ENCODE measurements at places on chromosomes 2 and 18. TPM values are rescaled to one million over a fixed set of nuclear protein-coding genes. Genes with fewer than 3 reads are reported as not detected.
A peak's percentile ranks its signal among the peaks of the same experiment; 100 is the strongest.

DNA sequence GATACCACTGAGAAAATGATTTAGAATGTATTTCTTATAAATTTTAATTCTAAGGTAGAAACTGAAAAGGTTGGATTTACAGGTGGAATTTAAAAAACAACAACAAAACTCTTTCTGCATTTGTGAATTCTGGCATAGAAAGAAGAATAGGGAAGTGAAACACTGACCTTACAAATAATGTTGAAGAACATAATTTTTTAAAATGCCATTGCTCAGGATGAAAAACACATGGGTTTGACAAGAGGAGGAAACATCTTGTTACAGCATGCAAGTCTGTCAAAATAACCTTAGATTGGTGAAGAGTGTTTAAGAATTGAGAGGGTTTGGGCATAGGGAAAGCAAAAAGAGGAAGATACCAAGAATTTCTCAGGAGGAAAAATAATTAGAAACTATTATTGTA, 184.3 kb downstream of the UBE2E3 start:
- no peak for DNase-seq

DNA sequence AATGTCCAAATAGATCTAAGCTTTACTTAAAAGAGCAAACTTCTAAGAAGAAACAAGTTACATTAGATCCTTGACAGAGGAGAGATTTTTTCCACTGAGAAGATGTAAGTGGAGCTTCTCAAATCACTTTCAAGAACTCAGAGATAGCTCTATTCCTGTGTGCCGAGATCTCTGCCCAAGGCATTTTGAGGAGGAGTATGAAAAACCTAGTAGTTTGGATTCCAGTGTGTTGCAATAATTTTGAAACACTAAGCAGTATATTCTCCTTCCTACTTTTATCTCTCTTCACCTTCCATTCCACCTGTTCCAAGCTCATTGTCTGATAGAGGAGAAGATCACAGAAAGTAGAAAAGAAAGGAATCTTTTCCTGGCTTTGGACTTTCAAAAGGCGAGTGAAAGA, 192.0 kb upstream of the TANK start:
- DNase-seq = peak; percentile 50

GRCh38 chr2:215970425-215970824, 42.9 kb downstream of the MREG start:
- peak; percentile 67 for DNase-seq

- no peak for DNase-seq
These were observed 8.7 kb downstream of the NXPH2 start for GRCh38 chr2:138771534-138771933.

DNA sequence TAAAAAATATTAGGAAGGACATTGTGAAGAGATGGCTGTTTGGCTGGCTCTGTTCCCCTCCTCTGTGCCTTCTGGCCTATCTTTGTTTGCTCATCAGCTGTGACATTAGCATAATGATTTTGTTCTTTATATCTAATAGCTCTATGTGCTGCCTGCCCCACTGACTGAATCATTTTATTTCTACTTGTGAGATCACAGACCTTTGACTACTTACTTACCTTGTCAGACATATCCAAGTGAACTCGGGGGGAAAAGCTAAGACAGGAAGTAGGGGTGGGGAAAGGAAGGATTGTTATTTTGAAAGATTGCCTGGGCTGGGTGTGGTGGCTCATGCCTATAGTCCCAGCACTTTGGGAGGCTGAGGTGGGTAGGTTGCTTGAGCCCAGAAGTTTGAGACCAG, 104.2 kb downstream of the ASAP2 start:
- DNase-seq = peak; percentile 62

DNA sequence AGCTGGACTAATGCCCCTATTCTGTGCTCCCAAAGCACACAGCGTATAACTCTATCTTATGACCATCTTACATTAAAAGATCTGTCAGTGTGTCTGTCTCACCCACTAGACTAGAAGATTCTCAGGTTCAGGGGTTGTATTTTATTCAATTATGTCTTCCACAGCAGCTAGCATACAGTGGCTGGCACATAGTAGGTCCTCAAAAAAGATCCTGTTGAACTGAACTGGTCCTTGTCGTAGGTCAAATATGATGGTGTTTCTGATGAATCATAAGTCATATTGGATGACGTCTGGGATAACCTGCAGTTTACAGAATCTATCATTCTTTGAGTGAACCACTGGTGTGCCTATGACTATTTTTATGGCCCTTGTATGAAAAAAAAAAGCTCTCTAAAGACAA, 11.3 kb upstream of the TTC39C start:
- DNase-seq = no peak

DNA sequence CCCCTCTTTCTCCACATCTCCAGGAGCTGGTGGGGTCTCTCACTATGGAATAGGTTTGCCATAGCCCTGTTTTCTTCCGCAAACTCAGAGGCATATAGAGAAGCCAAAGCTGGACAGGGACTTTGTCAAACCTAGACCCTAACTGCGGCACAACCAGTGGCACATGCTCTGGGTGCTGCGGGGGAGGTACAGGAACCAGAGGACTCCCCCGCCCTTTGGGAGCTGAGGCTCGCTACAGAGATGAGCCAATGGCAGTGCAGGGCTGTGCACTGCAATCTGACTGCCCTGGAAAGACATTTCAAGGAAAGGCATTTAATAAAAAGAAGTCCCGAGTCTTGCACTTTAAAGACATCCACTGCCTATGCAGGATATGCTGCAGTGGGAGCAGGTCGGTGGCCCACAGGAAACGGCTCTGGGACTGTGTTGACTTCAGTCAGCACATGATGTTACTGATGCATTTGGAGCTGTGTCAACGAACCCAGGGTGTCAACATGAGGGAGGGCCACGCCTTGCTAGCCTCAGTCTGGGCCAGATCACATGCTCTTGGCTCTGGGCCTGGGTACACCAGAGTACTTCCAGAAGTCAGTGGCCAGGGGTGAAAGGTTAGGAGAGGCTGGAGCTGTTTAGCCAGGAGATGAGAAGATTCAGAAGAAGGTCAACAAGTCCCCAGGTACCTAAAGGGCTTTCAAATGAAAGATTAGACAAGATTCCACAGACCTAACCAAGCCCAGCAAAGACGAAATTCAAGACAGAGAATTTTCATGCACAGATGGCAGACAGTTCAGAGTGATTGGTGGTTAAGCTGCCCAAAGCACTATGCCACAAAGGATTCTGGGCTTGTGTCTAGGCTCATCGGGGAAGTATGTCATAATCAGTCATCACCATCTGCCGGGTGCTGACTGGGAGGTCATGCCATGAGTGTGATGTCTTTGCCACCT, 8.2 kb downstream of the SLC35F6 start:
- peak; percentile 70 for DNase-seq

DNA sequence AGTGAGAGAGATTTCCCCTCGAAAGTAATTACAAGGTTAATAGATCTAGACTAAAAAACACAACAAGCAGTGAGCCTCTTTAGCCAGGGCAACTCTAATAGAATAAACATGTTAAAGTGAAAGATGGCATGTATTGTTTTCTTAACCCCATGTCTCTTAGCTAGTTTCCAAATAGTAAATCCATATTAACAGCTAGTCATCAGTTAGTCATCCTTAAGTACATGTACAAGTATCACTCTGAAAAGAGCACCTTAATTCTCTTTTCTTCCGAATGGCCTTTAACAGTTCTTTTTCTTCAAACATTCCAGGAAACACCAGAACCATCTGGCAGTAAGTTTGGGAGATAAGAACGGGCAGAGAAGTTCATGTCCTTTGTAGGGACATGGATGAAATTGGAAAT, 1480.0 kb downstream of the LRP1B start:
- peak; percentile 2 for DNase-seq

DNA sequence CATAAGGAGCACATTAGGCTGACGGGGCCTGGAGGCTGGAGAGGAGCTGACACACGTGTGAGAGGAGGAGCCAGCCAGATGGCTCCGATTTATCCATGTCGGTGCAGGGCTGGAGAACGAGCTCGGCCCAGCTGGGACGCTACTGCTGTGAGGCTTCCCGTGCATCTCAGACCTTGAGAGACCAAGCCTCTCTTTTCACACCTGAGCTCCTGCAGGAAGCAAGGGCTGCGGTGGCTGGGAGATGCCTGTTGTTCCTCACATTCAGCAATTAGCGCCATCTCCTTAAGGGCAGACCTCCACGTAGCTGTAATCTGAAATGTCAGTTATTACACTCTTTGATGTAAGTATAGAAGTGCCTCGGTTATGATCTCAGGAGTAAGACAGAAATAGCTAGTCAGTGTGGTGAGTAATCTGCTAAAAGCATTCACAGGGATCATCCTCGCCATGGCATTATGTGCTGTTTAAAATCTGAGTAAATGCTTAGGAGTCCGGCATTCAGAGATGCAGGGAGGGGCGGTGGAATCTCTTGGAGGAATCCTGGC, 107.9 kb downstream of the PRKCE start:
- peak; percentile 94 for DNase-seq

DNA sequence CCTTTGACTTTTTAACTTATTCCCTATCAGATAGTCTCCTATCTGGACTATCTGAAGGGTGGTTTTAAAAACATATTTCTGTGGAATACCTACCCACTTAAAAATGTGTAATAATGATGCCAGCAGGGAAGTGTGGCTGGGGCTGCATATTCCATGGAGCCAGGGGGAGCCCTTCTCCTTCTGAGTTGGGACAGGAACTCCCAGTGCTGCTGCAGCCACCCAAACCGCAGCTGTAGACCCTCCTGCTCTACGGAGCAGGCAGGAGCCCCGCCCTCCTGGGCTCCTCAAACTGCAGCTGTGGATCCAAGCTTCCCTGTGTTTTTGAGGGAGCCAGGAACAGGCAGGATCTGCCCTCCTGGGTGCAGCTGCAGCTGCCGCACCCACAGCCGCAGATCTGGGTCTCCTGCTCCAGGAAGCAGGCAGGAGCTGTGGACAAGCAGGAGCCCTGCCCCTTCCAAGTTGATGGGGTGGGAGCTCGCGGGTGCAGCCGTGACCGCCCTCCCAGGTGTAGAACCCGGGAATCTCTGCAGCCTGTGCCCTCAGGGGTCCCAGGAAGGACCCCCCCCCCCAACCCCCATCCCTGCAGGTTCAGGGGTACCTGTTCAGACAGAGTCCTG, 57.8 kb downstream of the PDK1 start:
- DNase-seq = no peak

DNA sequence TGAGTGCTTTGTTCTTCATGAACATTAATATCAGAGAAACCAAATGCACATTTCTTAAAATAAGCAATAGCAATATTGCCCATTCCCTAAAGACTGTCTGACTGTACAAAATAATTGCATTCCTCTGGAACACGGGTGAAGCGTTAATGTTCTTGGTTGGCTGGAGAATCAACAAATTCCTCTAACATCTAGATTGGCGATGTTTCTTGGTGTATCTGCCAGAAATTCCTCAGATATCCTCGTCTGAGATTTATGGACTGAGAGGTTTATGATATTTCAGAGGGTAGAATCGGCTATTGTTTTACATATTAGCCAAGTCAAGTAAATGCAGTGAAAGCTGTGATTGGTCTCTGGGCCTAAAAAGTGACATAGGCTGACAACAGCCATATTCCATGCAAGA, 27.1 kb upstream of the SPTBN1 start:
- peak; percentile 51 for DNase-seq

DNA sequence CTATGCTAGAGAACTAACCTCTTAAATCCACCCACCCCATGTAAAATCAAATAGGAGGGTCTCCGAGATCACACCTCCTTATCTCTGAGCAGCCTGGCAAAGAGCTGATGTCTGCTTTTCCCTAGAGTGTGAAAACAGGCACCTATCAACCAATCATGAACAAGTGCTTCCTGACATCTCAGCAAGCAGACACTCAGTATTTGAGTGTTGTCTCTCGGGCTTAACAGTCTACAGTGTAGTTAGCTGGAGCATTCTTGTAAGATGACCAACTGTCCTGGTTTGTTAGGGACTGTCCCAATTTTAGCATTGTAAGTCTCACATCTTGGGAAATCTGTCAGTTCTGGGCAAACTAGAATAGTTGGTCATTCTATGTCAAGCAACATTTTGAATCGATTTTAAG, 26.4 kb downstream of the MARCHF4 start:
- DNase-seq = peak; percentile 44

DNA sequence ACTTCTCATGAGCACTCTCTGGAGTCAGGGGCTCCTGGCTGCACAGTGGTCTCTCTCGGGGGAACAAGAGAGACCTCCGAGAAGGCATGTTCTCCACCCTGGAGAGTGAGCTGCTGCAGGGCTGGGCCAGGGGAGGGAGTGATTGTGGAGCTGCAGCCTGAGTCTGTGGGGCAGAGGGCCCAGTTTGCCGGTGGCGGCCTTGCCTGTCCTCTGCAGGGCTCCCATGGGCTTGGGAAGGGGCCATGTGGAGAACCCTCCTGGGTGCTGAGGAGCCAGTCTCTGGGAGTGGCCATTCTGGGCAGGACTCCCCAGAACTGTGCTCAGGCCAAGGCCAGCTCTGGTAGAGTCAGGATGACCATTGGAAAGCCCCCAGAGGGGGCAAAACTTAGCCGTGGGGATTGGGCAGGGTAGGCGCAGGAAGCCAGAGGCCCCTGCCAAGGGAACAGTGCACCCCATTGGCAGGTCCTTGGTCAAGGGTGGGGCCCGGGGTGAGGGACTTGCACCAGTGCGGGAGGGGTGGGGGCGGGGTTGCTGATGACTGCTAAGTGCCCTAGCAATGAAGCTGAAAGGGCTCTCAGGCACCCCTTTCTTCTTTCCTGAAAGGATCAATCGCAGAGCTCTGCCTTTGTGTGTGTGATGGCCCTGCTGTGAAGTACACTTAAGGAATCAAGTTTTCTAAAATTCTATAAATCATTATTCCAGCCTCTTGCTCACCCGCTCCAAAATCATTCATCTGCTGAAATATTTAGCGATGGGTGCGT, 69.7 kb upstream of the BOD1L2 start:
- no peak for DNase-seq

GRCh38 chr2:123916531-123916930, 108.6 kb upstream of the CNTNAP5 start:
- no peak for DNase-seq

GRCh38 chr2:108787216-108787541, 608 bp downstream of the CCDC138 start:
- no peak for DNase-seq

DNA sequence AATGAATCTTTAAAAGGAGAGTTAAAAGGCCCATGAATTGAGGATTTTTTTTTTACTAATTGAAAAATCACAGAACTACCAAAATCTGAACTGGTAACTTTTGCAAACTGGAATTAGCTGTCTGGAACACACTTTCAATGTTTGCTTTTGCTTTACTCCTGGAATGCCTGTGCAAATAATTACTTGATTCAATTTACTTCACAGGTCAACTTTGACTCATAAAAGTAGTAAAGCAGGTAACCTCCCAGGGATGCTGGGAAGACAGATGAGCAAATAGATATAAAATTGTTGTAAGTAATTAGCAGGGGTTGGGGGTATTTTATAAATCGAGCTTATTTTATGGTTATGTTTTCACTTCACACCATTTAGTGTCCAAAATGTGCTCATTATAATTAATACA, 398.3 kb upstream of the HNRNPA3 start:
- DNase-seq = peak; percentile 14

GRCh38 chr2:22355816-22356433, 1029.1 kb upstream of the KLHL29 start:
- DNase-seq = peak; percentile 13

DNA sequence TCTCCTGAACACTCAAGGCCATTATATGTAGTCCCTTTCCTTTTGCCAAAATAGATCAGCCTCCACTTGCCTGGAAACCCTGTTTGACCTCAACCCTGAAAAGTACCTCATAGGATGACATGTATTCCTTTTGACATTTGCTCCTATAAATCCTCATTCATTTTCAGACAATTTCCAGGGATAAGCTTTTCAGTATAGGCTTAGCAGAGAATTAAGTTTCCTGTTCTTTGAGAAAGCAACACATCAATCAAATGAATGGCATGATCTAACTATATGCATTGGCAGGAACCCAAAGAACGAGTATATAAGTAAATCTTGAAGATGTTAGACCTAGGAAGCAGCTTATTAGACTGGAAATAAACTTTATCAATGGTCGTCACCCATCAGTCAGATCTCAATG, 483.0 kb downstream of the CCDC85A start:
- DNase-seq = no peak

The CIDEA gene
- polyA plus RNA-seq = not detected

The C2orf66 gene
- 0.25 TPM for polyA plus RNA-seq

The IL36B gene
- not detected for polyA plus RNA-seq
